ENCODE measurements at places on chromosomes 7 and 10. TPM values are rescaled to one million over a fixed set of nuclear protein-coding genes. Genes with fewer than 3 reads are reported as not detected.

NCF1 gene
- polyA plus RNA-seq: 0.05 TPM

VKORC1L1 gene
- 17.1 TPM for polyA plus RNA-seq

DNA sequence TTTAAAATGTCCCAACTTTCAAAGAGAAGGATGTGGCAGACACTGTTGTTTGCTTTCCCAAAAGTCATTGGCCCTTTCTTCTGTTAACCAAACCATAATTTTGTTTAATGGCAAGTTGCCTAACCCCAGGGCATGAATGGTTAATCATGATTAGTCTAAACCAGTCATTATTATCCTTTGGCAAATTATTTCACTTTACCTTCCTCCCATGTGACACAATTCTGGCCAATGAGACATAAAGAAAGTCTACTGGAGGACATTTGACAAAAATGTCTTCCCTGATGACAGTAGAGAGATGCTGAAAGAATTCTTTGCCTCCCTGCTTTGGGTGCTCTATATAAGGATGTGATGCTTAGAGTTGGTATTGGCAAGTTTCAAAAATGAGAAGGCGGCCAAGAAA is 101.9 kb downstream of the PODXL start:
- H3K36me3 ChIP-seq: peaks cover 44% of the 10 kb centered on the region
- H3K27me3 ChIP-seq: no peaks in the 10 kb centered on the region
- no peaks in the 10 kb centered on the region for H3K4me1 ChIP-seq

DNA sequence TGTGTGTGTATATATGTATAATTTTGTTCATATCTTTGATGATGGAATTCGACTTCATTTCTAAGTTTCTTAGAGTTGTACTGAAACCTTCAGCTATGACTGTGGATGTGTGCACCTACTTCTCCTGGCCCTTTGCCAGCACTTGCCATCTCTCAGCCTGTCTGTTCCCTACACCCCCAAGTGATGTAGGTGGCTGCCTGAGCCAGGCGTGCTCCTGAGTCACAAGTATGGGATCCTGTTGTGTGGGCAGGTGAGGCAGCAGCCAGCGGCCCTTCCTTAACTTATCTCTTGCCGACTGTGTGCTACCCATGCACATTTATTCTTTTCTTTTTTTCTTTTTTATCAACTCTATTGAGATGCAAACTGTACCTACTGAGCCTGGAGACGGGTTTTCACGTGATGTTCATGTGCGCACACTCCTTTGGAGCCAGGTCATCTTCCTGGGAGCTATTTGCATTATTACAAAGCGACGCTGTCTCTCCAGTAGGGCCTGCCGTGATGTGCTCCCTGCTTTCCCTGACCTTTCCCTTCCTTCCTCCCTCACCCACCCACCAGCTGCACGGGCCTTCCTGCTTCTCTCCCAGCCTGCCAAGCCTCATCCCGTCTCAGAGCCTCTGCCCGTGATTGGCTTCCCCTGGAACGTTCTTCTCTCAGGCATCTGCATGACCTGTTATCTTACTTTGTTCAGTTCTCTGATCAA is 31.3 kb upstream of the GALNT11 start:
- H3K27ac ChIP-seq: no peak overlapping the region
- no peak overlapping the region for H3K4me3 ChIP-seq
- H3K36me3 ChIP-seq: no peaks in the 10 kb centered on the region
- H3K27me3 ChIP-seq: no peaks in the 10 kb centered on the region

DNA sequence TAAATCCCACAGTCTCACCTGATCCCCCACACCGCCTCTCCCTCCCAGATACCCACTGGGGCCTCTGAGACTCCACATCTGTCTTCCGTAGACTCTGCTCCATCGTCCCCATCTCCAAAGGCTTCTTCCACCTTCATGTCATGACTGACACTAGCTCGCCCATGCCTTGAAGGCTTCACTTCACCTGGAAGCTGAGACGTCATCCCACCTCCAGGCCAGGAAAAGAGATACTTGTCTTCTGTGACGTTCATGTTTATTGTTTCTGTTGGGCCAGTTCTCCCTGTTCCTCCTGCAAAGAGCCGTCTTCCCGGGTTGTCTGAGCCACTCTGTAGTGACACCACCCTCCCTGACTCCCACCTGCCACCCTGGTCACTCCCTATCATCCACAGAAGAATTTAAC is 3.6 kb upstream of the ZNF862 start:
- H3K4me3 ChIP-seq: no peak overlapping the region
- H3K36me3 ChIP-seq: no peaks in the 10 kb centered on the region
- DNase-seq: no peak
- no peak overlapping the region for H3K27ac ChIP-seq
- H3K4me1 ChIP-seq: no peaks in the 10 kb centered on the region
